ENCODE measurements at places on chromosomes 4 and X. TPM values are rescaled to one million over a fixed set of nuclear protein-coding genes. Genes with fewer than 3 reads are reported as not detected.

PPBP gene
- total RNA-seq, result not detected

TMPRSS11A gene
- not detected for total RNA-seq

FHL1 gene
- total RNA-seq, result 180 TPM

UGT2B15 gene
- not detected for total RNA-seq

NUDT10 gene
- 1.8 TPM for total RNA-seq

ERCC6L gene
- total RNA-seq, result not detected

Data from fibroblast of lung (primary cell).